ENCODE measurements at places on chromosomes 2 and 18.
A peak's percentile ranks its signal among the peaks of the same experiment; 100 is the strongest.

DNA sequence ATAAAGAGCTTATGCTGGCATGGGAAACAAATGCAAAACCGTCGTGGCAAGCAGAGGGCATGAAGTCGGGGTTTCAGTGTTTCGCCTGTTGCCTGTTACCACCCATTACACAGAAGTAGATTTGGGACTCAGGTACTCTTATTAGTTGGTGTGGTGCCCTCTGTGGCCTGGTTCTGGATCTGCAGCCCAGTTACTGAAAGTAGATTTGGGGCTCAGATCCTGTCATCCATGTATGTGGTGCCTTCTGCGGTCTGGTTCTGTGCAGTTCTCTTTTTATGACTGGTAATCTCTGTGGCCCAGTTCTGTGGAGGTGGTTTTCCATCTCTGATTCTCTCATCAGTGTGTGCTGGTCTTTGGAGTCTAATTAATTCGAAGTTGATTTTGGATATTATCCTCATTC lies 45.2 kb downstream of the ADNP2 start:
- no peak for DNase-seq

GRCh38 chr2:8631465-8632005 lies 50.3 kb upstream of the ID2 start:
- no peak for DNase-seq

- DNase-seq, result no peak
These were observed 62.0 kb downstream of the MYL12B start for GRCh38 chr18:3323900-3324299.

DNA sequence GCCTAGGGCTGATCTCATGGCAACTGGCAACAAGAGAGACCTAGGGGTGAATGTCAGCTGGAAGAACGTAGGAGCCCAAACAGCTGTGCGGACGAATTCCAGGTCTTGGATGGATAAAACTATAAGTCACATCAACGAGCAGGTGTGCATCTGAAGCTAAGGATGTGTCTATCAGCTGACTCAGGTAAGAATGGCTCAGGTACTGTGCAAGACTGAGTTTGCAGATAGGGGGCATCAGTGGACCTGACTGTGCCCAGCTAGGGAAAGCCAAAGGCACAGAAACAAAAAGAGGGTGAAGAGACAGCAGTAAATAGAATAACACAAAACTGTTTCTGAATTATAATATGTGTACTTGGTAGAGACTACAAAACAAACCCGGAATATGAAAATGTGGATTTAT lies 357.3 kb downstream of the ZEB2 start:
- DNase-seq, result no peak

DNA sequence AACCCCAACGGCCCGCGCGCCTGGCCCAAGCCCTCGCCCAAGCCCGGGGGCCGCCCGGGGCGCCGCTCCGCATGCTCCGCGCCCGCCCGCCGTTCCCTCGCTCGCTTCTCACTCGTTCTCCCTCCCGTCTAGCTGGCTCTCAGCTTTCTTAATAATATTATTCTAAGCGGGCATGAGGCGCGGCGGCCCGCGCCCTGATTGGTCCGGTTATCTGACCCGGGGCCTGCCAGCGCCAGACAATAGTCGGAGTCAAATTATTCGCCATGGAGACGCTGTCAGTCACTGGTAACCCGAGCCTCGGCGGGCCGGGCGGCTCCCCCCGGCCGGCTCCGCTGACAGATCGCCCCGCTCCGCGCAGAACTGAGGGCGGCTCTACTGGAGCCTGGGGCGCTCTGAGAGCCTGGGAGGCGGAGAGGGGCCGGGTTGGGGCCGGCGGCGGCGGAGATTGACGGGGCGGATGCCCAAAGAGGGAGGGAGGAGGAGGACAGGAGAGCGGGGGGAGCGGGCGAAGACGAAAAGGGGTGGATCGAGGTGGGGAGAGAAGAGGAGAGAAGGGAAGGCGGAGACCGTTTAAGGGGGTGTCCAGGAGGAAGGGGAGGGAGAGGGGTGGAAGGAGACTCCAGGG lies at the start of gene SIX2:
SIX2 (minus strand) TSS at position 150 of the 625 bp plus-strand sequence. CDS start 342 bp downstream, outside the sequence.
- DNase-seq, result no peak

- DNase-seq, result no peak
These were observed 531.4 kb downstream of the TDRD15 start for GRCh38 chr2:21655136-21655535.

DNA sequence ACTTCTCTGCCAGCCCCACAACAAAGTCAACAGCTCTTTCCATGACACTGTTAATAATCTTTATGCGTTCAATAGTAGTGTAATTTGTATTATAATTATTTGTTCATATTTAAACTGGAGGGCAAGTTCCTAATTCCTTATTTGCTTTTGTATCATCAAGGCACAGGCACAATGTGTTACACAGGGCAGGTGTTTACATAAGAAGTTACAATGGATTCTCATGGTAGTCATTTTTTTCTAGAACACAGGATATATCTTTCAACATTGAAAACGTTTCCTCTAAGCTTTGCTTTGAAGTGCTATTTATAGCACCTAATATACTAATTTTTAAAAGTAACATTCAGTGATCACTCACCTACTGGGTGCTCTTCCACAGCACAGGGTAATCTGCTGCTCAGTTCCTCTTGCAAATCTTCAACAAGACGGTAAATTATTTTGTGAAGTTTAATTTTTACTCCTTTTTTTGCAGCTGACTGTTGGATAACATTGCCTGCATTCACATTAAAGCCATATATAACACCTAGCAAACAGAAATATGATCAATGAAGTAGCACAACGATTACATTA lies 7.3 kb downstream of the RPS27A start:
- no peak for DNase-seq

DNA sequence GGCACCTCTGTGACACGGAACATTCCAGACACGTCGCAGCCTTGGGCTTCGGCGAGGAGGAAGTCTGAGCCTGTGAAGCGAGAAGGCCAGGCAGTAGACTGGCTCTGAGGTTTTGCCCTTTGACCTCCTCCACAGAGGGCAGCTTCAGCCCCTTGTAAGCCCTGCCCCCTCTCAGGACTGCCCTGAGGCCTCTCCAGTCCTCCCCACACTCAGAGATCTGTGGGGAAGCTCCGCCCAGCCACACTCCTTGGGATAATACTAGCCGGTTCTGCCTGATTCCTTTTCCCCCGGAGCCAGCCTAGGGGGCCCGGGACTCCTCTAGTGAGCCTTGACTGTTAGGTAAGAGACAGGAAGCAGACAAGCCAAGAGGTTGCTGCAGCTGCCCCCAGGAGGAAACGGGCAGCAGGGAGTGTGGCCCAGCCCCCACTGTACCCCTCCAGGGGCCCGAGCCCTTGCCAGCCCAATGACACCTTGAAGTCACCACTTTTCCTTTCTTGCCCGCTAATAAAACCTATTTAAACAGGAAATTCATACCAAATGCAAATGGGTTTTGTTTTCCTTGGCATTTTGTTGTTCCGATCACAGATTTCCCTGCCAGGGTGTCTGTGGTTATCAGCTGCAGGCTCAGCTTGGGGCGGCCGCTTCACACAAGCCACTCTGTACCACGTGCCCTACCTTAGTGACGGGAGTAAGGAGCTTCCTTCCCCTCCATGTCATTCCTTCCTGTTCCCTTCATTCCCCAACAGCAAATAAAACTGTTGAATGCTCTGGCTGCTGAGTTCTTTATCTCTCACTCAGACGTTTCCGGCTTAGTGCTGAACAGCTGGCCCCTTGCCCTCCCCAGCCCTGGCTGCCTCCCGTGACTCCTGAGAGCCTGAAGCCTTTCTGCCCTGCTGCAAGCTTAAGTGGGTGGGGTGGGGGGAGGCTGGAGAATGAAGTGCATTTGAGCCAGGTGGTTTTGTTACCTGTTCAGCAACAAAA lies 124.7 kb downstream of the CABLES1 start:
- DNase-seq, result no peak

DNA sequence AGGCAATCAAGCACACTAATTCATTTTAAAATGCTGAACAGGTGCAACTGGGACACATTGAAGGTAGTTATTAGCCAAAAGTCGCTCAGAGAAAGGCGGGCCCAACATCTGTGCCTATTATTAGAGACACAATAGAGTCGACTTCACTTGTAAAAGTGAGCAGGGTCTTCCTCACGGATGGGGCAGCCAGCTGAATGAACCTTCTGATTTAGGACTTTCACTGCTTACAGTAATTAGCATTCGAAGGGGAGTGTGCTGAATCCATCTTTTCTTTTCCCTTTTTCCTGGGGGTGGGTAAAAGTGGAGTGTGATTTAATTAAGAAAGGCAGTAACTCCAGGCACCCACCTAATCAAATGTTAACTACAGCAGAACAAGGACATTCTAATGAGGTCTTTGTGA lies 677.7 kb downstream of the DCDC2C start:
- no peak for DNase-seq

DNA sequence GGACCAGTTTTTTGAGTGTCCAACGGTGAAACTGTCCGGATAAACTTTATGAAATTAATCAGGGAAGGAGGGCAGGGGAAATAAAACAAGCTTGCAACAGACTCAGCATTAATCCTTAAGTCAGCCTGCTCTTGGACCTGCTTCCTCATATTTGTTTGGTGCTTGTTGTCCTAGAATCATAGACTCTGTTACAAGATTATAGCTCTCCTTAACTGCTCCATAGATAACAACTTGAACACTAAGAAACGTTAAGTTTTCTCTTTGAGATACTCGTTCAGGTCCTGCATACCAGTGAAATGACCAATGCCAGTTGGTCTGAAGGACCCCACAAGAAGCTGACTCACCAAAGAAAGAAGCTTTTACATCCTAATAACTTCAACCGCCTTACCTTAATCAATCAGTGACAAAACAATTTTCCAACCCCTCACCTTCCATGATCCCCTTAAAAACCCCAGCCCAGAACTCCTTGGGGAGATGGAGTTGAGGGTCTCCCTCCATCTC lies 493.2 kb downstream of the PID1 start:
- DNase-seq, result no peak

DNA sequence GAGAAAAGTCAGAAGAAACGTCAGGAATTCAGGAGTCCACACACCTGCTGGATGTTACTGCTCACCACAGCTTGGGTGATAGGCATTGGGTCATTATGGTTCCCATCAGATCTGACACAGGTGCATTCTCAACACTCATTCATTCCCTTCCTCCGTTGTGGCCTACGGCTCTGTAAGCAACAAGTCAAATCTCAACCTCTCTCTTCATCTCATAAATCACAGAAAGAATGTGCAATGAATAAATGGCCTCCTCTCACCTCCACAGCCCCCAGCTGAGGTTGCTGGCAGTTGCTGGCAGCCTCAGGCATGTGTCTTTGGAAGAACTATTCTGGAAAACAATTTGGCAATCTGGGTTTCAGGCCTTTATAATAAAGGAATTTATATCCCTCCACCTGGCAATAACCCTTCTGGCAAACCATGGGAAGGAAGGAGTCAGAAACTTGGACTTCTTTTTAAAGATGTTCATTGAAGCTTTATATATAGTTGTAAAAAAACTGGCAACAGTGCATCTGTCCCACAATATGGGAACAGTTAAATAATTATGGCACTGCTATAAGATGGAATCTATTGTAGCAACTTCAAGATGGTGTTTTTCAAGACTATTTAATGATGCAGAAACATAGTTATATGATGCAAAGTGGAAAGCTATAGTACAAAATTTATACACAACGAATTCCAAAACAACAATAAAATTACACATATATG lies 175.4 kb downstream of the ANAPC1 start:
- DNase-seq, result no peak

- no peak for DNase-seq
These were observed 114.0 kb upstream of the SLC35G4 start for GRCh38 chr18:11495441-11495840.

DNA sequence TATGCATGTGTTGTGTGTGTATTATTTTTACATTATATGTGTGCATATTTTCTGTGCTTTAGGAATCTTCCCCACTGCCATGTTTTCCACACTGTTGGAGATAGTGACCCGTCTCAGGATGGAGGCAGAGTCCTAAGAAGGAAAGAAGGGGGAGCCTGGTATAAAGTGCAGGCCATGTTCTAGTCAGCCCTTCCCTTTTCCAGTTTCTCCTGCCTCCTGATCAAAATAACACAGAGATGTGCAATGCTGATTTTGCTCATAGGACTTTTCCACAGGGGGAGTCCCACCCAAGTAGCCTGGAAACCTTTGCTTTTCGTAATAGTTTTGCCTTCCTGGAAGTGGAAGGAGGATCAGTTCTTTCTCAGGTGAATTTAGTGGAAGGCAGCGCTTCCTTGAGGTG lies 72.8 kb upstream of the FAM237A start:
- no peak for DNase-seq

GRCh38 chr2:72036173-72036545 lies 111.5 kb downstream of the CYP26B1 start:
- no peak for DNase-seq

GRCh38 chr2:60324536-60324935 lies 228.9 kb downstream of the BCL11A start:
- DNase-seq, result no peak

DNA sequence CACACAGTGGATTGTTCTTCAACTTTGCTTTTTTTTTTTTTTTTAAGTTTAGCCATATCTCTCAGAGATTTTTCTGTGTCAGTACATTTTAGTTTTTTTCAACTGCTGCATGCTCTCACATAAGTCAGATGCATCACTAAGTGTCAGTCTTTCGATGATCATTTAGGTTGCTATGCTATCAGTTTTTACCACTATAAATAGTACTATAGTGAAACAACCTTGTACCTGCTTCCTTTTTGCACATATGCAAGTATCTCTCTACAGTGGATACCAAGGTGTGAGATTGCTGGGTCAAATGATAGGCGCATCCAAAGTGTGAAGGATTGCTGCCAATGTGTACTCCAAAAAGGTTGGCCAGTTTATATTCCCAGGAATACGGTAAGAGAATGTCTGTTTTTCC lies 33.5 kb upstream of the MAP4K3 start:
- no peak for DNase-seq

DNA sequence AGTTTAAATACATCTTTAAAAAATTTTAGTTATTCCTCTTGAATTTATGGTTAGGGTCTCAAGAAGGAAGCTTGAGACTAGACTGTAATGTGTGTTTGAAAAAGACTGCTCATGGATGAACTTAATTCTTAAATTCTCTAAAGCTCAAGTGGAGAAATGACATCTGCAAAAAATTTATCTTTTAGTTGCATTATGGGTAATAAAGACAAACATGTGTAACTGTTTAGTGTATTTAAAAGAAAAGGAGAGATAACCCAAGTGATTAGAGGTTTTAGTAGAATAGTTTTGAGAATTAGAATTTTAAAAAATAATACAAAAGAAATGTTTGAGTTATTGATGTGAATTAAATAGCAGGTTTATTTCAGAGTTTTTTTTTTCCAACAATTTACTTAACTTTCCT lies 36.7 kb downstream of the GALNT1 start:
- no peak for DNase-seq

- DNase-seq, result no peak
These were observed 52.0 kb upstream of the RTN4 start for GRCh38 chr2:55102056-55102812.

- peak; percentile 21 for DNase-seq
These were observed 56.7 kb upstream of the ACKR3 start for GRCh38 chr2:236512902-236513435.

DNA sequence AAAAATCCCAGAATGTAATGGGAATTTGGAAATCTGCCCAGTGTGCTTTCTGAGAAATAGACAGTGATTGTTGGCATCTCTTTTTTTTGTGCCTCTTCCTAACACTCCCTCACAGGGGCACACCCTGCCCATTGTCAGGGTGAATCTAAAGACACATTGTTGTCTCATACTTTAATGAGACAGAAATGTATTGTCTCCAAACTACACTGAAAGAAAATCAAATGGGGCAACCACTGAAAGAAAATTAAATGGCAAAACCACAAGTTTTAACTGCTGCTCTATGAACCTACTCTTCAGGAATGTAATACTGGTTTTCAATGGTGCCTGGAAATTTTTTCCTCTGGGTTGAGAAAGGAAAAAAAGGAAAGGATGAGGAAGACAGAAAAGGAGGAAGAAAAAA lies 43.2 kb upstream of the GLS start:
- DNase-seq, result no peak

GRCh38 chr2:107393516-107393915 lies 433.2 kb upstream of the RGPD4 start:
- no peak for DNase-seq

- no peak for DNase-seq
These were observed 3.1 kb downstream of the ADAM17 start for GRCh38 chr2:9552219-9553178.

All from T-helper 22 cell (primary cell).